T-cell (primary cell): ENCODE measurements at places on chromosomes 12 and 14.

- no peaks in the 10 kb centered on the region for H3K27me3 ChIP-seq
- DNase-seq, result no peak
- peaks cover 26% of the 10 kb centered on the region for H3K4me1 ChIP-seq
- no peak overlapping the region for H3K27ac ChIP-seq
- H3K4me3 ChIP-seq, result no peak overlapping the region
These were observed 17.2 kb downstream of the ZBTB42 start for GRCh38 chr14:104817930-104818713.

- H3K27ac ChIP-seq, result no peak overlapping the region
- H3K36me3 ChIP-seq, result no peaks in the 10 kb centered on the region
- no peak overlapping the region for H3K4me3 ChIP-seq
- DNase-seq, result no peak
- no peaks in the 10 kb centered on the region for H3K27me3 ChIP-seq
These were observed 85.2 kb downstream of the TMTC3 start for GRCh38 chr12:88227263-88227662.

GRCh38 chr12:57389033-57389432 is 41.8 kb downstream of the R3HDM2 start:
- no peaks in the 10 kb centered on the region for H3K4me1 ChIP-seq
- no peak overlapping the region for H3K27ac ChIP-seq
- no peak overlapping the region for H3K4me3 ChIP-seq
- peaks cover 3% of the 10 kb centered on the region for H3K36me3 ChIP-seq

DNA sequence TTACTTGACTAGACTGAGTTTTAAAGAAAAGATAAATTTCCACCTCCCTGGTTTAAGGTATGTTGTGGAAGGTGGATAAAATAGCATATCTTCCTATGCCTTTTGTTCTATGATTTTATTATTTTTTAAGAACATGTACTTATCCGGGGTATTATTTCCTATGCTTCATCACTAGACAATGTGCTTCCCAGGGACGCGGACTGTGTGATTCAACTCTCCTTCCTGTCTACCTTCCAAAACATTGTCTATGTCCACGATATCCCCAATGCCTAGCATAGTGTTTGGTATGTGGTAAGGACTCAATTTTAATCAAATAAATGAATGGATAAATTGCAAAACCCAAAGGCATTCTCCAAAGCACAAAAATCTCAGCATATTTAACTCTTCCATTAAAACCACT is 8.3 kb upstream of the CCND2 start:
- peaks cover 3% of the 10 kb centered on the region for H3K27me3 ChIP-seq
- no peak overlapping the region for H3K27ac ChIP-seq
- no peaks in the 10 kb centered on the region for H3K36me3 ChIP-seq
- no peak for DNase-seq
- peaks cover 12% of the 10 kb centered on the region for H3K4me1 ChIP-seq
- no peak overlapping the region for H3K4me3 ChIP-seq

GRCh38 chr12:63023926-63024325 is 89.0 kb upstream of the PPM1H start:
- H3K36me3 ChIP-seq, result no peaks in the 10 kb centered on the region
- H3K27me3 ChIP-seq, result no peaks in the 10 kb centered on the region
- H3K4me1 ChIP-seq, result no peaks in the 10 kb centered on the region
- no peak for DNase-seq
- no peak overlapping the region for H3K27ac ChIP-seq
- H3K4me3 ChIP-seq, result no peak overlapping the region

- no peak for DNase-seq
- H3K36me3 ChIP-seq, result no peaks in the 10 kb centered on the region
- H3K27ac ChIP-seq, result no peak overlapping the region
- no peak overlapping the region for H3K4me3 ChIP-seq
- H3K4me1 ChIP-seq, result no peaks in the 10 kb centered on the region
- H3K27me3 ChIP-seq, result peaks cover 4% of the 10 kb centered on the region
These were observed 124.6 kb downstream of the KICS2 start for GRCh38 chr12:64097366-64098105.

DNA sequence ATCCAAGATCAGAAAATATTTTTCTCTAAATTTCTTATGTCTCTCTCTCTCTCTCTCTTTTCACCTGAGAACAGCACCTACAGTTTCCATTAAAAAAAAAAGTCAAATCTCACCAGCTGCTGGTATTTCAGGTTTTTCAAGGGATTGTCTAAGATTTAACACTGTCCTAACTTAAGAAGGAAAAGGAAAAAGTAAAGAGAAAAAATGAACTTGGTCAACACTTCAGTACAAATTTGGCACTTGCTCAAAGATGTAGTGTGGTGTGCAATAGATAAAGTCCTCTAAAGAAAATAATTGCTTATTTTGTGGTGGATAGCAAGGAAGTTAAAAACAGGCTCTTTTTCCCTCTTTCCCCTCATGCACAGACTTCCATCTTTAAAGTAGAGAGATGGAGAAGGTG is 416.2 kb downstream of the SOX5 start:
- no peaks in the 10 kb centered on the region for H3K27me3 ChIP-seq
- no peak for DNase-seq
- H3K27ac ChIP-seq, result no peak overlapping the region
- no peak overlapping the region for H3K4me3 ChIP-seq

GRCh38 chr14:54048736-54049135 is 92.1 kb upstream of the BMP4 start:
- H3K36me3 ChIP-seq, result no peaks in the 10 kb centered on the region
- no peak overlapping the region for H3K4me3 ChIP-seq
- no peaks in the 10 kb centered on the region for H3K4me1 ChIP-seq
- H3K27ac ChIP-seq, result no peak overlapping the region
- no peaks in the 10 kb centered on the region for H3K27me3 ChIP-seq
- no peak for DNase-seq

DNA sequence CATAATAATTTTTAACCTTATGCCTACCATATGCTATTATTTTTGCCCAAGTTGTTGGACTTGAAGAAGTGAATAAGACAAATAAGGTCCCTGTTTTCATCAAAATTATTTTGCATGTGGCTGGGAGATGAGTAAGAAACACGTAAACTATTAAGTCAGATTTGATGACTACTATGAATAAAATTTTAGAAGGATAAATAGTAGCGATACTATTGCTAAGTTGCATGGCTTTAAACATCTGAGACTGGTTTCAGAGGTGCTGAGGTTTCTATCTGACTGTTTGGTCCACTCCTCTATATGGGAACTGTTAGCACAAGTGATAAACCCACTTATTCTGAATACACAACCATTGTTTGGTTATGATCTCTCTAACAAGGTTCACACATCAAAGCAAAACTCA is 674.3 kb upstream of the MDGA2 start:
- no peak for DNase-seq
- no peaks in the 10 kb centered on the region for H3K36me3 ChIP-seq
- no peaks in the 10 kb centered on the region for H3K27me3 ChIP-seq
- no peak overlapping the region for H3K27ac ChIP-seq
- no peak overlapping the region for H3K4me3 ChIP-seq

GRCh38 chr12:12180136-12180535 is 86.7 kb downstream of the LRP6 start:
- no peak for DNase-seq
- H3K4me1 ChIP-seq, result no peaks in the 10 kb centered on the region
- H3K4me3 ChIP-seq, result no peak overlapping the region
- H3K27me3 ChIP-seq, result peaks cover 4% of the 10 kb centered on the region
- H3K27ac ChIP-seq, result no peak overlapping the region

- H3K36me3 ChIP-seq, result no peaks in the 10 kb centered on the region
- no peaks in the 10 kb centered on the region for H3K4me1 ChIP-seq
- H3K27me3 ChIP-seq, result no peaks in the 10 kb centered on the region
- H3K27ac ChIP-seq, result no peak overlapping the region
- DNase-seq, result no peak
- H3K4me3 ChIP-seq, result no peak overlapping the region
These were observed 62.3 kb downstream of the MGAT4C start for GRCh38 chr12:86193931-86194330.

GRCh38 chr12:6382982-6383381 is 980 bp upstream of the LTBR start:
- peaks cover 12% of the 10 kb centered on the region for H3K4me1 ChIP-seq
- no peaks in the 10 kb centered on the region for H3K27me3 ChIP-seq
- H3K4me3 ChIP-seq, result no peak overlapping the region
- no peak overlapping the region for H3K27ac ChIP-seq

DNA sequence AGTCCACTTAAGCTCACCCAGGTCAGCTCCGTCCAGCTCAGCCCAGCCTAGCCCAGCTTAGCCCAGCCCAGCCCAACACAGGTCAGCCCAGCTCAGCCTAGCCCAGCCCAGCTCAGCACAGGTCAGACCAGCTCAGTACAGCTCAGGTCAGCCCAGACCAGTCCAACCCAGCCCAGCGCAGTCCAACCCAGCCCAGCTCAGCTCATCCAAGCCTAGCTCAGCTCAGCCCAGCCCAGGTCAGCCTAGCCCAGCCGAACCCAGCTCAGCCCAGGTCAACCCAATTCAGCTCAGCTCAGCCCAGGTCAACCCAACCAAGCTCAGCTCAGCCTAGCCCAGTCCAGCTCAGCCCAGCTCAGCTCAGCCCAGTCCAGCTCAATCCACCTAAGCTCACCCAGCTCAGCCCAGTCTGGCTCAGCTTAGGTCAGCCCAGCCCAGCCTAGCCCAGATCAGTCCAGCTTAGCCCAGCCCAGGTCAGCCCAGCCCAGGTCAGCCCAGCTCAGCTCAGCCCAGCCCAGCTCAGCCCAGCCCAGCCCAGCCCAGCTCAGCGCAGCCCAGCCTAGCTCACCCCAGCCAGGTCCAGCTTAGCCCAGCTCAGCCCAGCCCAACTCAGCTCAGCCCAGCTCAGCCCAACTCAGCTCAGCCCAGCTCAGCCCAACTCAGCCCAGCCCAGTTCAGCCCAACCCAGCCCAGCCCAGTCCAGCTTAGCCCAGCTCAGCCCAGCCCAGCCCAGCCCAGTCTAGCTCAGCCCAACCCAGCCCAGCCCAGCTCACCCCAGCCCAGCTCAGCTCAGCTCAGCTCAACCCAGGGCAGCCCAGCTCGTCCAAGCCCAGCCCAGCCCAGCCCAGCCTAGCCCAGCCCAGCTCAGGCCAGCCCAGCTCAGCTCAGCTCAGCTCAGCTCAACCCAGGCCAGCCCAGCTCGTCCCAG is 184.0 kb downstream of the TMEM121 start:
- no peaks in the 10 kb centered on the region for H3K36me3 ChIP-seq
- no peak overlapping the region for H3K27ac ChIP-seq
- H3K4me3 ChIP-seq, result no peak overlapping the region
- DNase-seq, result no peak
- H3K27me3 ChIP-seq, result no peaks in the 10 kb centered on the region
- H3K4me1 ChIP-seq, result no peaks in the 10 kb centered on the region

GRCh38 chr12:92657770-92658169 is 45.0 kb upstream of the PLEKHG7 start:
- no peak for DNase-seq
- H3K4me1 ChIP-seq, result no peaks in the 10 kb centered on the region

DNA sequence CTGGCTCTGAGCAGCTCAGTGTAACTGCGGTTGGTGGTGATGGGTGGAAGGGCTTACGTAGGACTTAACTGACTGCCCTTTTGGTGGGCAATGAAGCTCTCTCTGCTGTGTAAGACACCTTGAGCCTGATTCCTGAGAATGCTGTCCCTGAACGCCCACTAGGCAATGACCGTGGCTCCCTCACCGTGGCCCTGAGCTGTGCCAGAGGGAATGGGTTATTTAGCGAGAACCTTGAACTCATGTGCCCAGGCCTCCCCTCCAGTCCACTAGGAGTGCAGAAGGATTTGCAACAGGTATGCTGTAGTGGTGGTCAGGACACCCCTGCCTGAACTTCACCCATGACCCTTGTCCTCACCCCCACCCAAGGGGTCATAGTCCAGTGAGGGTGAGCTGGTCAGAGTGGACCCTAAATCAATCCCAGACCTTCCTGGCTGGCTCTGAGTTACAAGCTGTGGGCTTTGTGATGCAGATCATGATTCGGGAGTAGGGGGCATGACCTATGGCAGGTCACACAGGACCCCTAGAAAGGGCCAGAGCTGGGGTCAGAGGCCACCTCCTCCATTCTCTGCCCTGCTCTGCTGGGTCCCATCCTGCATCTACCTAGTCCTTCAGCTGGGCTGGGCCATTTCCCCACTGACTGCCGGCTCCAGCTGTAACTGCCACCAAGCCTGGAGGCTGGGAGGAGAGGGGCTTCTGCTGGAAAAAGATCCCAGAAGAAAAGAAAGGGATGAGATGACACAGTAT is 14.5 kb upstream of the ANKRD33 start:
- DNase-seq, result no peak
- no peak overlapping the region for H3K27ac ChIP-seq
- no peaks in the 10 kb centered on the region for H3K36me3 ChIP-seq

- H3K27ac ChIP-seq, result peak overlapping the region; percentile 96
- H3K27me3 ChIP-seq, result no peaks in the 10 kb centered on the region
- no peaks in the 10 kb centered on the region for H3K36me3 ChIP-seq
These were observed 2.1 kb upstream of the GPR132 start for GRCh38 chr14:105067140-105067968.

- H3K36me3 ChIP-seq, result no peaks in the 10 kb centered on the region
- H3K4me3 ChIP-seq, result no peak overlapping the region
- no peaks in the 10 kb centered on the region for H3K27me3 ChIP-seq
- no peak overlapping the region for H3K27ac ChIP-seq
- no peak for DNase-seq
These were observed 26.3 kb downstream of the RASSF8 start for GRCh38 chr12:25984759-25985158.

- H3K36me3 ChIP-seq, result no peaks in the 10 kb centered on the region
- H3K4me1 ChIP-seq, result no peaks in the 10 kb centered on the region
- H3K27me3 ChIP-seq, result no peaks in the 10 kb centered on the region
- no peak overlapping the region for H3K27ac ChIP-seq
These were observed 105.9 kb downstream of the ETV6 start for GRCh38 chr12:11755302-11755930.

GRCh38 chr14:86798330-86798729 is 1194.7 kb downstream of the GALC start:
- H3K4me3 ChIP-seq, result no peak overlapping the region
- H3K27me3 ChIP-seq, result no peaks in the 10 kb centered on the region
- H3K4me1 ChIP-seq, result no peaks in the 10 kb centered on the region
- no peak overlapping the region for H3K27ac ChIP-seq

DNA sequence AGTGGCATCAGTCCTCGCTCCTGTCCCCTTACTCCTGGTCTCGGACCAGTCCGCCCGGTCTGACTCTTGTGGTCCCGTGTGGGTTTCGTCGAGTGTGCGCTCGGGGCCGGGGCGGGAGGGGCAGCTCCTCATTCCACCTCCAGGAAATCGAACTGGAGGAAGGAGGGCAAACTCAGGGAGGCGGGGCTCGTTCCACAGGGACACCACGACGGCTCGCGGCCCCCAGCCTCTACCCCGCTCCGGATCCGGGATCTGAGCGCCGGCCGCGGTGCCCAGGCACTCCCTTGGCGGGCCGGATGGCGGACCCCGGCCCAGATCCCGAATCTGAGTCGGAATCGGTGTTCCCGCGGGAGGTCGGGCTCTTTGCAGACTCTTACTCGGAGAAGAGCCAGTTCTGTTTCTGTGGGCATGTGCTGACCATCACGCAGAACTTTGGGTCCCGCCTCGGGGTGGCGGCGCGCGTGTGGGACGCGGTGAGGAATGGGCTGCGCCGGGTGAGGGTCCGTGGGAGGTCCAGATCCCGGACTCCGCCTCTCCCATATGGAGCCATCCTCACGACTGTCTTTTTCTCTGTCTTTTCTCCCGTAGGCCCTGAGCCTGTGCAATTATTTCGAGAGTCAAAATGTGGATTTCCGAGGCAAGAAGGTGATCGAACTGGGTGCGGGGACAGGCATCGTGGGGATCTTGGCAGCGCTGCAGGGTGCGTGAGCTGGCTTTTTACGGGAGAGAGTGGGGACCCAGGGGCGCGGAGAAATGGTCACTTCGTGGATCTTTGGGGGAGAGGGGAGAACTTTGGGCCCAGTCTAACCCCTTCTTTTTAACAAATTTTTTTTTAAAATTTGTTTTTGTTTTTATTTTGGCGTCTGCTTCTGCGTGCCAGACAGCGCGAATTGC is at the start of gene EEF1AKMT3:
TSS of gene EEF1AKMT3 (plus strand) at position 186 of the 894 bp plus-strand sequence. CDS start at position 297, 111 bp downstream.
- H3K4me3 ChIP-seq, result peak within 1 kb of the TSS; percentile 74
- H3K4me1 ChIP-seq, result peaks cover 9% of the 10 kb centered on the region

- no peaks in the 10 kb centered on the region for H3K27me3 ChIP-seq
- H3K4me3 ChIP-seq, result no peak overlapping the region
- peaks cover 6% of the 10 kb centered on the region for H3K4me1 ChIP-seq
- peaks cover 2% of the 10 kb centered on the region for H3K36me3 ChIP-seq
- H3K27ac ChIP-seq, result no peak overlapping the region
These were observed 3.4 kb downstream of the DCTN2 start for GRCh38 chr12:57543581-57543980.
